ENCODE measurements at places on chromosomes 1 and 21.

DNA sequence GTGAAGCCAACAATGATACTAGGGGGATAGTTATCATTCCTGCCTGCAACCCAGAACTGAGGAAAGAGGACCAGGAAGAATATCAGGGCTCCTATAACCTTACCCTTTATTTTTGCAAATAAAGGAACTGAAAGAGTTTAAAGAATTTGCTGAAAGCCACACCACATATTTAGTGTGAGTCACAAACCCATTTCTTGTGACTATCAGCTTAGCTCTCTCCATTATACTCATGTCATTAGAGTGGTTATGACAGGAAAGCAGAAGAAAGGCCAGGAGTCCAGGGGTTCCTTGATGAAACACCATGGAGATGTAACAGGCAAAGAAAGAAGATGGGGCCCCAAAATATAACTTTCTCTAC lies 141.1 kb upstream of the SAMSN1 start:
- DNase-seq = no peak

- no peak for DNase-seq
Measured at GRCh38 chr1:209845408-209845725, 17.6 kb downstream of the UTP25 start.

DNA sequence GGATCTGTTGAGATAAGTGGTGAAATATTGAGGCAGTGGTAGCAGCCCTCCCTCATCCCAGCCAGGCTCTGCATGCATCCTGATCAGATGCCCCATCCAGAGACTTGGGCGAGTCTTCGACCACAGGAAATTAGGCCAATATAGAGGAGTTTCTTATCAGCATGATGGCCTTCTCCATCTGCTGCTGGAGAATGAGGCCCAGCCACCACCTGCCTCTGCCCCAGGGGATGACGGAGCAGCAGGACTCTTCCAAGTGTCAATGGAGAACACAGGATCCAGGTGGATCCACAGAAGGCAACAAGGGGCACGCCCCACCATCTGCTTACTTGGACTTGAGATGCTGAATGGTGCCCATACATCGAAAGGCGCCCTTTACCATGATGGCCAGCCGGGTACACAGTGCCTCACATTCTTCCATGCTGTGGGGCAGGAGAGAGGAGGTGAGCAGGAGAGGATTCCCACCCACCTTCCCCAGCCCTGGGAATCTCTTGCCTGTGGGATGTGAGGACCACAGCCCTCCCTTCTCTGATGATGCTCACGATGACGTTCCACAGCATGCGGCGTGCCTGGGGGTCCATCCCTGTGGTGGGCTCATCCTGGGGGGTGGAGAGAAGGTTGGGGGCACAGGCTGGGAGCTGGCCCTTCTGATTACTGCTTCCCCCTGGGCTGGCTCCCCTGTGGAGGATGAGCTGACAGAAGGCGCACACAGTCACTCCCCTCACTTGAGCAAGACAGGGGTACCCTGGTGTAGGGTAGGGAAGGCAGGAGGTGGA lies 91.5 kb upstream of the GCLM start:
- DNase-seq = no peak

GRCh38 chr1:66336641-66336990 lies 197.3 kb upstream of the SGIP1 start:
- no peak for DNase-seq

- DNase-seq = no peak
Measured at GRCh38 chr1:209400351-209401220, 182.9 kb upstream of the CAMK1G start.

DNA sequence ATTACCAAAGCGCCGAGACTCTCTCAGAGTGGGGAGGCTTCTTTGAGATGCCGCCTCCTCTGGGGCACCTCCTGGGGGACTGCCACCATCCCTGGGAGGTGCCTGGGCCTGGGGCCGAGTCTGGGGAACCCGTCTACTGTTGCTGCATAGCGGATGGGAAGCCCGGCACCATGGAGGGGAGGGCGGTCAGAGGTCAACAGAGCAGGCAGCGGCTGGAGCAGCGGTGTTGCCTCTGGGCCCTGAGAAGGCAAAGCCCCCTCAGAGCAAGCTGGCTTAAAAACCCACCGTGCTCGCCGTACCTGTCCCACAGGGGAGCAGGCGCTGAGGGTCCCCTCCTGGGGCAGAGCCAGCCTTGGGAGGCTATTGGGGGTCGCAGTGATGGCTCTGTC lies 62.0 kb downstream of the ARHGEF16 start:
- DNase-seq = no peak

DNA sequence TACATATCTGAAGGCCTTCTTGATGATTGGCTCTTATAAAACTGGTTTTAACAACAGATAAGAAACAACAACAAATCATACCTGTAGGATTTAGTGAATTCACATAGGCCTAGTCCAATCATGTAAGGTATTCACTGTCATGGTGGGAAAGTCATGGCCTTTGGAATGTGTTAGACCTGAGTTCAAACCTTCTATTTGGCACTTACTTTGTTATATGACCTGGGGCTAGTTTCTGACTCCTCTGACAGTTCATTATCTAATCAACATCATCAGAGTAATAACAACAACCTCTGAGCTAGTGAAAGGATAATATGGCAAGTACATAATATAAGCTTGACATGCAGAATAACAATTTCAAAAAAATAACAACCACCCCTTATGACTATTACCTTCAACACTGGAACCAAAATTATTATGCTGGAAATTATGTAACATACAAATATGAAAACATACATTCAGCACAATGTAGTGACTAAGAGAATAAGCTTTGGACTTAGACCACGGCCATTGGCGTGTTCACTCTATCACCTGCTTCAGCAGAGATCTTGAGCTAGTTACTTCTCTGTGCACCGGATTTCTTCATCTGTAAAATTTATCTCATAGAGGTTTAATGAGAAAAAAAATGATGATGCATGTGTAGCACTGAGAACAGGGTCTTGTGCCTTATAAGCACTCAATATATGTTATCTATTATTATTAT lies 597.6 kb downstream of the LMO4 start:
- DNase-seq = no peak

GRCh38 chr1:59678040-59678439 lies 136.7 kb upstream of the HOOK1 start:
- DNase-seq = no peak

DNA sequence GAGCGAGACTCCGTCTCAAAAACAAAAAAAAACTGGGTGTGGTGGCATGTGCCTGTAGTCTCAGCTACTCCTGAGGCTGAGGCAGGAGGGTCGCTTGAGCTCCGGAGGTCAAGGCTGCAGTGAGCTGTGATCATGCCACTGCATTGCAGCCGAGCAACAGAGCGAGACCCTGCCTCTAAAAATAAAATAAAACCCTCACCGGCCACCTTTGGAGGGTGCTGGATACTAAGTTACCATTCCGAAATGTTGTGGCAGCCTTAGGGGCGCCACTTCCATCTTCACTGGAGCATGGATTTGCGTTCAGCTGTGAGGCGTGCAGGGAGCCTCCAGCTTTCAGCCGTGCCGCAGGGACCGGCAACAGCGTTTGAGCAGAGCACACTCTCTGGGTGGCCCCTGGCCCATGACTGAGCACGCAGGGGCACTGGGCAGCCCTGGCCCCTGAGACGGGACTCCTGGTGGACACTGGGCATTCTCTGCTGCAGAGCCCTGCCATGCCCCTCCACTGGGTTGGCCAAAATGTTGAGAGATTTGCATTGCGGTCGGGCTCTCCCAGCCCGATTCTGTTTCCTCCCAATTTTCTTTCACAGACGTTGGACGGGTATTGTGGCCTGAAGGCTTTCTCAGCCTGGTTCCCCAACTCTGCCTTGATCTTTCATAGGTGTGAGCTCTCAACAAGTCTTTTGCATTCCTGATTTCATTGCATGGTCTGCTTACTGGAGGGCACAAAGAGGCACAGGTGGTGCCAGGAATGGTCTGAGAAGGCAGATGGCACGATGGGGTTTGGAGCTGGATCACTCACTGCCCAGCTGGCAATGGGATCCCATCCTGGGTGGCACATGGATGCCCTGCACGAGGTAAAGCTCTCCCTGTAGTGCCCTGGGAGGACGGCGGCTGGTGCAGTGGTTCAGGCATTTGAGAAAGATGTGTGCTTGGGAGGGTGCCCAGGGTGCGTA lies 5.8 kb upstream of the CFAP74 start:
- DNase-seq = no peak

DNA sequence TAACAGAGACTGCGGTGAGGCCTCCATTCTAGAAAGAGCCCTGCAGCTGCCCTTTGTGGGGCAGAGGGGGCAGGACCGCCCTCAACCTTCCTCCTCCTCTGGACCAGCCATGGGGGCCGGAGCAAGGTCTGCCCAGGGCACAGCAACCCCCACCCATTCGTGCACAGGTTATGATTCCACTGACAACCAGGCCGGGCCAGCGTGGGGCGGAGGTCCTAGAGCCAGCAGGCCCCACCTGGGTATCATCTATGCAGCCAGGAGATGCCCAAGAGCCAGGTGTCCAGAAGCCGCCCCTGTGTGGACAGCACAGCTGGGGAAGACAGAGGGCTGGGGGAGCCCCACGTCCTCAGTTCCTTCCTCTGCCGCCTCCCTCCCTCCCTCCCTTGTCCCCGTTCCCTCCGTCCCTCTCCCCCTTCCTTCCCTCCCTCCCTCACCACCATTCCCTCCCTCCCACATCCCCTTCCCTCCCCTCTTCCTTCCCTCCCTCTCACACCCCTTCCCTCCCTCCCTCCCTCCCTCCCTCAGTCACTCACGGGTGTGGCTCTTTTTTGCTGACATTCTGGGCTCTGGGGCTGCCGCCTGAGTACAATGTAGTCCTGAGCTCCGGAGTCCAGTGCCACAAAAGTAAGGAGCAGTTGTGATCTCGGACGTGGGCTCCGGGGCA lies 12.3 kb downstream of the RNF223 start:
- no peak for DNase-seq

DNA sequence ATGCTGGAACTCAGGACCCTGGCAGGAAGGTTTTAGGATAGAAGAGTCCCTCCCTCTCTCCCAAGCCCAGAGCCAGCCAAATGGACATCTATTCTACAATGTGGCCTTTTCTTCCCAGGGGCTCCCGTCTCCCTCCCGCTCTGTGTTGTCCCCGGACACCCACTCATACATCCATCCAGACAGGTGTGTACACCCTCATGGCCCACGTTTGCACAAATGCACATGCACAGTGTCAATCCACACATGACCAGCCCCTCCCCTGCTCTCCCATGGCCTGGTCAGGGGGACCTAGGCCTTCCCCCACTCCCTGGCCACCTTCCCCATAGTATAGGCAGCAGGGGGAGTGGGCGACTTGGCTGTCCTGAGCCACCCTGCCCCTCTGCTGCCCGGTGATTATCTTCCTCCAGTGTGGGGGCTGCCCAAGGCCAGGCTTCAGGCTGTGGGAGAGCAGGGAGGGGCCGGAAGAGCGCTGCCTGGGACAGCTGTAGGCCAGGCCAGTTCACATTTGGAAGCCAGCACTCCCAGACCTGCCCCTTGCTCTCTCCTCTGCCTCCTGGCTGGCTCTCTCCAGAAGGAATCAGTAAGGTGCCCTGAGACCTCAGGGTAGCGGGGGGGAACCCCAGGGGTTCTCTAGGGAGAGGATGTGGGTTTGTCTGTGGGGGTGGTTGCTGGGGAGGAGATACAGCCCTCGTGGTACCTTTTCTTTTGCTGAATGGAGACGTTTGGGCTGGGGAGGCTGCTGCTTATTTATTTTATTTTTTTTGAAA lies 4.1 kb upstream of the PTPN7 start:
- no peak for DNase-seq

GRCh38 chr1:40122855-40123254 lies 25.8 kb upstream of the PPT1 start:
- DNase-seq = no peak

DNA sequence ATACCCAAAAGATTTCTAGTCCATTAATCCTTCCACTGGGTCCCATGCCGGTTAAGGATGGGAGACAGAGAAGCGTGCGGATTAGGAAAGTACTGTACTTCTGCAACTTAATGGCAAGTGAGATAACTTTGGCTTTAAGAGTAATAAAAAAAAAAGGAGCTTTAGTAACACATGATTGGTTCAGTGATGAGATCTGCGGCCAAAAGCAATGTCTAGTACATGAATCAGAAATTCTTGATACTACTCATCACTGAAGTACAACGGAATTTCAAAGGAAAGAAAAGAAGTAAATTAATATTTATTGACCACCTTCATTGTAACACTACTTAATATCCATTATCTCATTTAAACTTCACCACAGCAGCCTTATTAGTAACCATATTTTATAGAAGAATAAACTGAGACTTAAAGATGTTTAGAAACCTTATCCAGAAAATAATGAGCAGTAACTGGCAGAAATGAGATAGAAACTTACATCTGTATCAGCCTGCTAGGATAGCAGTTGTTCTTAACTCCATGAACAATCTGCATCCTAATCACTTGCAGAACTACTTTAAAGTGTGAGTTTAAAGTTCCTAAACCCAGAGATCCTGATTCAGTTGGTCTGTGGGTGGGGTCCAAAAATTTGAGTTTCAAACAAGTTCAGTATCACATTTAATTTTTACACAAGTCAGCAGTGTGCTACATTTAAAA lies 14.1 kb upstream of the NUF2 start:
- DNase-seq = no peak

- DNase-seq = no peak
Measured at GRCh38 chr21:41371685-41372030, 9.8 kb downstream of the MX2 start.

All from H9 (cell line).